ENCODE measurements at places on chromosomes 4 and X. TPM values are rescaled to one million over a fixed set of nuclear protein-coding genes. Genes with fewer than 3 reads are reported as not detected.

Gene EGFL6
- not detected for polyA plus RNA-seq

Gene ART3
- polyA plus RNA-seq = not detected

Gene HERC5
- polyA plus RNA-seq = 5.7 TPM

Gene PPM1K
- 77.2 TPM for polyA plus RNA-seq

Gene SLITRK4
- not detected for polyA plus RNA-seq

Gene MID1
- polyA plus RNA-seq = not detected

Gene EMCN
- polyA plus RNA-seq = not detected

Gene PYURF
- 255 TPM for polyA plus RNA-seq

Gene ARX
- polyA plus RNA-seq = not detected

Gene CPZ
- not detected for polyA plus RNA-seq

Gene NAT8L
- not detected for polyA plus RNA-seq
